ENCODE measurements at places on chromosomes 13 and 19. TPM values are rescaled to one million over a fixed set of nuclear protein-coding genes. Genes with fewer than 3 reads are reported as not detected.

GRCh38 chr19:8478598-8478997 lies 23.8 kb downstream of the PRAM1 start:
- no peak overlapping the region for H3K4me3 ChIP-seq
- H3K27me3 ChIP-seq, result no peaks in the 10 kb centered on the region

DNA sequence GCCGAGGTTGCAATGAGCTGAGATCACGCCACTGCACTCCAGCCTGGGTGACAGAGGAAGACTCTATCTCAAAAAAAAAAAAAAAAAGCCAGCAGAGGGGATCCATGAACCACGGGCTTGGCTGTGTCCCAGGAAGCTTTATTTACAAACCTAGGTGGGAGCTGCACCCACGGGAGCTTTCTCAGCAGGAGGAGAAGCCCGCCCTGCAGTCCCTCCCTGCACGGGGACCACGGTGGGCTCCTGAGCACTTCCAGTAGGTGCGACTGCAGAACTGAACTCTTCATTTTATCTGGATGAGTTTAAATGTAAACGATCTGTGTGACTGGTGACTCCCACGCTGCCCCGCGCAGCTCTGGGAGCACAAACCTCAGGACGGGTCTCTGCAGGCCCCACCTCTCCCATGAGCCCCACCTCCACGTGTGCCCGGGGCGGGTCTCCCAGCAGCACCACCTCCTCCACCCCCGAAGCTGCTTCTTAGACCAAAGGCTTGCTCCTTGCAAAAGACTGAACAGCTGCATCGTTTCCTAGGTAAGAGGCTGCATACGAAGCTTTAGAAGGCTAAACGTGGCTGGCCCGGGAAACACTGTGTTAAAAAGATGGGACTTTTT lies 66.4 kb downstream of the SPACA7 start:
- H3K4me3 ChIP-seq, result no peak overlapping the region
- no peak for DNase-seq
- H3K4me1 ChIP-seq, result no peaks in the 10 kb centered on the region
- no peaks in the 10 kb centered on the region for H3K36me3 ChIP-seq

GRCh38 chr19:42093926-42094325 lies 18.0 kb downstream of the ZNF574 start:
- no peak for DNase-seq
- no peaks in the 10 kb centered on the region for H3K36me3 ChIP-seq
- H3K27ac ChIP-seq, result no peak overlapping the region
- H3K4me3 ChIP-seq, result no peak overlapping the region
- H3K4me1 ChIP-seq, result no peaks in the 10 kb centered on the region

GJA3 gene
- total RNA-seq, result 0.54 TPM

DNA sequence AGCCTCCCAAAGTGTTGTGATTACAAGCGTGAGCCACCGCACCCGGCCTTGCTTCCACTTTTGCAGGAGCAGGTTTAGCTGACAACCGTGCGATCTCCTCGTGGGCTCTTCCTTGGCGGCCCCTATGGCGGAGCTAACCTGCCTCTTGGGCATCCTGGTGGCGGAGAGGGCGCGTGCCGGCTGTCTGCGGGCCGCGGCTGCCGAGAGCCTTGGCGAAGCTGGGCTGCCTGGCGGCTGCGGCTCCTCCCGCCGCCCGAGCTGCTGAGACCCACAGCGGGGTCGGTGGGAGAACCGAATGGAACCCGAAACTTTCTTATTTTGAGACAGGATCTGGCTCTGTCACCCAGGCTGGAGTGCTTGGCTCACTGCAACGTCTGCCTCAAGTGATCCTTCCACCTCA lies 55.7 kb downstream of the NLRP12 start:
- no peak overlapping the region for H3K4me3 ChIP-seq
- H3K27me3 ChIP-seq, result no peaks in the 10 kb centered on the region
- no peaks in the 10 kb centered on the region for H3K36me3 ChIP-seq
- no peaks in the 10 kb centered on the region for H3K4me1 ChIP-seq
- no peak for DNase-seq

FCHO1 gene
- total RNA-seq, result 0.67 TPM
